ENCODE measurements at places on chromosomes 1 and 21. TPM values are rescaled to one million over a fixed set of nuclear protein-coding genes. Genes with fewer than 3 reads are reported as not detected.

- DNase-seq: no peak
Measured at GRCh38 chr1:180080439-180080838, 74.2 kb upstream of the QSOX1 start.

DNA sequence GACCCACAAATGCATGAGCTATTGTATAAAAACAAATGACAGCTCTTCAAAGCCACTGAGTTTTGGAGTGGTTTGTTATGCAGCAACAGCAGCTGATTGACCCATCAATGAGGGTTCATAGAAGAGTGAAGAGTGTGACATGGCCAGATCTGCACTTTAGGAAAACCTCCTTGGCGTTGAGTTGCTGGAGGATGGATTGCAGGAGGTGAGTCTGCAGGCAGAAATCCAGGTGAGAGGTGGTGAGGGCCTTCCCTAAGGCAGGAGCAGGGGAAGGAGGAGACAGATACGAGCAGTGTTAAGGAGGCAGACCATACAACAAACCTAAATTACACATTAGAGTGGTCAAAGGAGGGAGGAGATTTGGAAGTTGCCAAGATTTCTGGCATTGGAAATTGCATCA is 169.3 kb upstream of the CSF3R start:
- DNase-seq: no peak

DNA sequence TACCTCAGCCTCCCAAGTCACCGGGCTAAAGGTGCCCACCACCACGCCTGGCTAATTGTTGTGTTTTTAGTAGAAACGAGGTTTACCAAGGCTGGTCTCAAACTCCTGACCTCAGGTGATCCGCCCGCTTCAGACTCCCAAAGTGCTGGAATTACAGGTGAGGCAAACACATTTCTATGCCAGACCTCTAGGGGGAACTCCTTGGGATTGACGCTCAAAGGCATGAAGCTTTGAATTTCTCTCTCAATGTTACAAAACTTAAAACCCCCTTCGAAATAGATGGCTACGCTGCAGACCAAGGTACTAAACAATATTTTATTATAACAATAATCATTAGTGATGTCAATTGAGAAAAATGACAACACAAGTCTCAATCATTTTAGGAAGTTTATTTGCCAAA is 330.0 kb downstream of the SETD4 start:
- DNase-seq: no peak

Gene TMEM82
- total RNA-seq: not detected

Gene LYPD8
- not detected for total RNA-seq

- no peak for DNase-seq
Measured at GRCh38 chr1:55700359-55701130, 485.4 kb upstream of the USP24 start.

GRCh38 chr1:204255225-204255624 is 41.4 kb upstream of the GOLT1A start:
- no peak for DNase-seq

- no peak for DNase-seq
Measured at GRCh38 chr1:70205071-70205433, 327 bp downstream of the LRRC40 start.

GRCh38 chr21:43278359-43278758 is 109.6 kb downstream of the CRYAA start:
- DNase-seq: no peak

DNA sequence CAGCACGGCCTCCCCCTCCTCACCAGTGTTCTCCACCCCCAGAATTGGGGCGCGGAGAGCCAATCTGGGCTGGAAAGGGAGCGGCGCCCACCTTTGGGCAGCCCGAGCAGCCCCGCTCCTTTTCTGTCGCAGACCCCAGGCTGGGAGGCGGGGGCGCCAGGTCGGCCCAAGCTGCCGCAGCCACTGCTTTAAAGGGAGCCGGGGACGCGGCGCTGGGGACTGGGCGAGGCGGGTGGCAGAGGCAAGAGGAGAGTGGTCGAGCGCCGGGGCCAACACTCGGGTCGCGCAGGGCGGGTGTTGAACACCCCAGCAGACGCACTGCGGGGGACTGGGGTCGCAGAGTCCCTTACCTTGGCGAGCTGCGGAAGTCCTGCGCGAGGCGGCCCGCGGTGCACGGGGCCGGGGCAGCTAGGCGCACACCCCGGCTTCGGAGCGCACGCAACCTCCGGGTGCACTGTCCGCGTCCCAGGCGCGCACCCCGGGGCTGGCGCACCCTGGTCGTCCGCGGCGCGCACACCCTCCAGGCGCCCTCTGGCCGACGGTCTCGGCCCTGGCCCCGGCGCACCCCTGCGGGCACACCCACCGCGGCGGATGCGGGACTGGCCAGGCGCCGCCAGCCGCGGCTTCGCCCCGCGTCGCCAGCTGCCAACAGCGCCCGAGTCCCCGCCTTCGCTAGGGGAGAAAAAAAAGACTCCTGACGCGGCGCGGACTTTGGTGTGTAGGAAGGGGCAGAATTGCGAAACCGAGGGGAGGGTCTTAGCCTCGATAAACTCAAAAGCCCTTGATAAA is at the start of gene KANK4:
Gene KANK4 (minus strand): TSS at position 679 of the 789 bp plus-strand sequence. CDS start 37,870 bp downstream, outside the sequence.
- DNase-seq: no peak

DNA sequence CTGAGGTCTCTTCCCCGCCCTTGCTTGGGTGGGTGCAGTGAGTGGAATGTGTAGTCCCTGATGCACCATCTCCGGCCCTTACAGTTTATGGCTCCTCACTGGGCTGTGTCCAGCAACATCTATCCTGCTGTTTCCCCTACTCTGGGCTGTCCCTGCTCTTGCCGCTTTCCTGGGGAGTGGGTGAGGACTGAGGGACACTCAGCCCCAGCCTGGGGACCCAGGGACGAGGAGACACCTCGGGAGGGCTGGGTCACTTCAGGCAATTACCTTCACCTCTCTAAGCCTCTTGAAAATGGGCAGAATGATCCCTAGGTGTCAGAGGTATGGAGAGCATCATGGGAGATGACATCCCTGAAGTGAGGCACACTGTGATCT is 13.6 kb upstream of the LRP8 start:
- no peak for DNase-seq

DNA sequence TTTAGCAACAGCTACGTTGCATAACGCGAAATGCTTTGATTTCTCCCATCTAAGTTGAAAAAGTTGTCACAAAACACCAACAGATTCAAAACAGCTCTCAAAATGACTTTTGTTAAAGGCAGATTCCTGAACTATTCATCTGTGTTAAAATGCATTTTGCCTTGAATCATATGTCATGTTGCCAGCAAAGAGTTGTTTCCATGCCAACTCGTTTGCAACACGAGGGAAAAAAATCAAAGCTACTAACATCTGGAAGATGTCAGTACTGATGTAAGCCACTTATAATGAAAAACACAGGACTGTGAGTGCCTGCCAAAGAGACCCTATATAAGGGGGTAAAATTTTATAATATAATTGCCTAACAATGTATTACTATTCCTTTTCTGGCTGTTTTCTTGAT is 182.7 kb upstream of the PTBP2 start:
- no peak for DNase-seq

Gene OMA1
- total RNA-seq: 46.5 TPM

GRCh38 chr1:38059635-38060250 is 13.2 kb upstream of the POU3F1 start:
- DNase-seq: no peak

Gene ADGRL2
- not detected for total RNA-seq

All from naive thymus-derived CD4-positive, alpha-beta T cell (primary cell).